ENCODE measurements at places on chromosomes 7 and 10.

DNA sequence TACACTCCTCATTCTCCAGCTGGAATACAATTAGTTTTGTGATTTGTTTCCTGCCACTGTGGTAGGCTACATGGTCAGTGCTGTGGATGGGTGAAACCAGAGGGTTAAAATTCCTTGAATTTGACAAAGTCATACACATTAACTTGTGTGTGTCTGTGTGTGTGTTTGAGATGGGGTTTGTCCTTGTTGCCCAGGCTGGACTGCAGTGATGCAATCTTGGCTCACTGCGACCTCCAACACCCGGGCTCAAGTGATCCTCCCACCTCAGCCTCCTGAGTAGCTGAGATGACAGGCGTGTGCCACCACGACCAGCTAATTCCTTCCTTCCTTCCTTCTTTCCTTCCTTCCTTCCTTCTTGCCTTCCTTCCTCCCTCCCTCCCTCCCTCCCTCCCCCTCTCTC lies 24.8 kb upstream of the GIMAP8 start:
- DNase-seq = no peak

- DNase-seq = no peak
These were observed 59.7 kb upstream of the CDK14 start for GRCh38 chr7:90536449-90536848.

- no peak for DNase-seq
These were observed 43.4 kb upstream of the PRSS58 start for GRCh38 chr7:142301299-142301698.

DNA sequence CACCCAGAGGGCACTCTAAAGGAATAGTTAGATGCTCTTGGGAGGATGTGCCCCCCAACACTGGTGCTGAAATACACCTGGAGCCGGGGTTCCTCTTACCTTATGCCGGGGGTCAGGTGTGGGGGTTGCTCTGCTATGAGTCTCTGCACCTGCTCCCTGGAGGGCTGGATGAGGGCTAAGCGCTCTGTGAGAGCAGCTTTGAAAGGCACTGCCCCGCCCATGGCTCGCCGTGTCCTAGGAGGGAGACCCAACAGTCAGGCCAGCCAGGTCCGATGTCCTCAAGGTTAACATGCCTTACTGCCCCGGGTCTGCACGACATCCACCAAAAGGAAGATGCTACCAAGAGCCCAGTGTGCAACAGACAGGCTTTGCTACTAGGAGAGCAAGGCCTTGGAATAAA lies 31.7 kb downstream of the PSPH start:
- DNase-seq = no peak

- DNase-seq = no peak
These were observed 16.7 kb downstream of the HABP2 start for GRCh38 chr10:113569576-113569975.

GRCh38 chr7:40470091-40470592 lies 335.3 kb downstream of the SUGCT start:
- no peak for DNase-seq

- DNase-seq = no peak
These were observed 167.7 kb downstream of the UBE2H start for GRCh38 chr7:129784783-129785684.

DNA sequence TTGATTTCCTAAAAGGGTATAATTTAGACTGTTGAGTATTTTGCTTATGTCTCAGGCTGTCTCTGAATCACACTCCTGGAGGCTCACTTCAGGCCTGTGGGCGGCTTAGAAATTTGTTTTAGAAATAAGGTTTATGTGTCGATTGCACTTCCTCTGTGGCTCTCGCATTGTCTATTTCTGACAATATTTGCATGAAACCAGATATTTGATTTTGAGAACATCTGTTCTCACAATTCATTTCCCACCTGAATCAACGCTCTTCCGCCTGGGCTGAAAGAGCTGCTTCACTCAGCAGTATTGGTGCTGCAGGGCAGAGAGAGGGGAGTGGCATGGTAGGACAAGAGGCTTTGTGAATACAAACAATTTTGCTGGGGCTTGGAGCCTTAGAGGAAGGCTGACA lies 262.0 kb downstream of the ADRA2A start:
- no peak for DNase-seq

DNA sequence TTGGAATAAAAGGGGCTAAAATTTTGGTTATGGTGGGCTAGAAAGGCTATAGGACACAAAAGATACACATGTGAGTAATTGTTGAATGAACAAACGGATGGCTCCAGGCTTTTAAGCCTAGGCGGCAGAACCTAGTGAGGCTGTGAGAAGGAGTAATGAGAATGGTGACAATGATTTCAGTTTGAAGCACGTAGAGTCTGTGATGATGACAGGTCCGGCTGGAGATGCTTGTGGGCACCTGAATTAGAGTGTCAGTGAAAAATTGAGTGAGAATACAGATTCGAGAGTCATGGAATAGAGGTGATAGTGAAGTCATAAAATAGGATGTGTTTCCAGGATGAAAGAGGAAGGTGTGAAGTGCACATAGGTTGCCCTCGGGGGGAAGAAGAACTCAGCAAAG lies 170.6 kb downstream of the TMEM178B start:
- no peak for DNase-seq

DNA sequence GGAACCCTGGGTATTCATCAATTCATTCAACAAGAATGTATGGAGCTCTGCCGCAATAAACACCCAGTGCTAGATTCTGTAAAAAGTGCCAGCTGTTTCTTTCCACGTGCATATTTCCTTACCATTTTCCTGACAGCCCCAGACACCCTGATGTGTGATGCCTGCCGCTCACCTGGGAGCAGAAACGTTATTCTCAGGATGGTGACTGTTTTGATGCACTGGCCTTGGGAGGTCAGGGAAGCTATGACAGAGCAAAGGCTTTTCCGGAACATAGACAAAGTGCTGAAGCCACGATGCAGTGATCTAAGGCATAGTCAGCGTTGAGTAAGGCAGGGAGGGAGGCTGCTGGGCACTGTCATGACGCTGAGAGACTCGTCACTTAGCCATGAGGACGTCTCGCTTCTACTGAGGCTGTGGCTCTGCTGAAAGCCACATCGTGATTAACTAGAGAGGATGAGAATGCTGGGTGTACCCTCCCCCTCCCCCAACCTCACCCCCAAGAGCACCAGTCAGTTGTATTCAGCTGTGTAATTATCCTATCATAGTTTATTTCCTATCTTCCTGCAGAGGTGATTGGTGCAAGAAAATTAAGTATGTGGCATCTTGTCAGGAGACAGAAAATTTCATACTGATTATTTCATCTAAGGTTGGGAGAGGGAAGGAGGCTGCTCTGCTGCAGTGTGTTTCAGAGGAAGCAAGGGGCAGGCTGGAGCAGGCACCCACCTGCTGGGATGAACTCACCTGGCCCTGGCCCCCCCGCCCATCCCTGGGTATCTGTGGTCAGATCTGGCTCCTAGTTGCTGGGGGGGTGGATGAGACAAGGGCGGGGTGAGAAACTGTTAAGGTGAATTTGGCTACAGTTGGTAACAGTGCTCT lies 48.8 kb upstream of the SMNDC1 start:
- DNase-seq = peak; percentile 18

DNA sequence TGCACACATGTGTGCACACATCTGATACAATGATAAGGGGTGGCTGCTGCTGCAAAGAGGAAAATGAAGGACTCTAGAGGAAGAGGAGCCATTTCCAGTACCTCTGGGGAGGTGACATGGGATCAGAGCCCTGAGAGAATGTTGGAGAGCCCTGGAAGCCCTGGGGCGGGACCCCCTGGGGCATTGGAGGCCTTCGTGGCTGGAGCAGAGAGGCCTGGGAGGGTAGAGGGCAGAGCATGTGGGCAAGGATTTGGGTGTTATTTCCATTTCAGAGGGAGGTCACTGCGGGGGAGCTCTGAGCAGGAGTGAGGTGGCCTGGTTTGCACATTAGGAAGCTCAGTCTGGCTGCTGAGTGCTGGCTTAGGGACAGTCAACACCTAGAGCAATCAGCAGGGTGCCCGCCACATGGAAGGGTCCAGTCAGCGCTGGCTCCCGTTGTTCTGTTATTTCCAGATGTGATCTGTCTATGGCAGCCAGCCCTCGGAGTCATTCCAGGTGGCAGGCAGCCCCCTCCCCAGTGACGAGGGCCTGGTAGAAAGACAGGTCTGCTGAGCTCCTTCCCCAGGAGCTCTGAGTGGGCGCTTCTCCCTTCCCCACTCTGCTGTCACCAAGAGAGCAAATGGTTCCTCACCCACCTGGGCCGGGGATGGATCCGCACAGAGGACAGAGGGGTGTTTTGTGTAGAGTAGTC lies 24.1 kb upstream of the BTBD16 start:
- DNase-seq = no peak

DNA sequence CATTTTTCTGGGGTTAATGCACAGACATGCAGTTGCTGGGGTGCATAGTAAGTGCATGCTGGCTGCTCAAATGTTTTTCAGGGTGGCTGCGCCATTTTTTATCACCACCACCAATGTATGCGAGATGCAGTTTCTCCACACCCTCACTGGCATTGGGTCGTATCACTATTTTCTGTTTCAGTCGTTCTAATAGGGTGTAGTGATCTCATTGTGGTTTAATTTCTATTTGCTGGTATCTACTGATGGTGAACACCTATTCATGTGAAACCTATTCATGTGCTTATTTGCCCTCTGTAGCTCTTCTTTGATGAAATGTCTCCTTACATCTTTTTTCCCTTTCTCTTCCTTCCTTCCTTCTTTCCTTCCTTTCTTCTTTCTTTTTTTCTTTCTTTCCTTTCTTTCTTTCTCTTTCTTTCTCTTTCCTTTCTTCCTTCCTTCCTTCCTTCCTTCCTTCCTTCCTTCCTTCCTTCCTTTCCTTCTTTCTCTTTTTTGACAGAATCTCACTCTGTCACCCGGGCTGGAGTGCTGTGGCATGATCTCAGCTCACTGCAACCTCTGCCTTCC lies 84.3 kb downstream of the ELFN1 start:
- DNase-seq = no peak

- no peak for DNase-seq
These were observed 154.4 kb upstream of the SH2B2 start for GRCh38 chr7:102132209-102132752.

- DNase-seq = peak; percentile 50
These were observed 704 bp downstream of the TNKS2 start for GRCh38 chr10:91798649-91799611.

Data from T-helper 17 cell (primary cell).